Kidney epithelial cell (primary cell): ENCODE measurements at places on chromosomes 11 and 22. TPM values are rescaled to one million over a fixed set of nuclear protein-coding genes. Genes with fewer than 3 reads are reported as not detected.

STK33 gene
- total RNA-seq: 14.9 and 15.7 TPM in 2 replicates

SNX32 gene
- 1.4 and 1.9 TPM in 2 replicates for total RNA-seq

FGF4 gene
- total RNA-seq: not detected in 2 replicates

NAALADL1 gene
- total RNA-seq: 13.2 and 21.7 TPM in 2 replicates

PGR gene
- under 0.01 TPM in 2 replicates for total RNA-seq

GDPD4 gene
- 0.08 TPM in 1 of 2 replicates, not detected in the other for total RNA-seq

OR10A2 gene
- total RNA-seq: not detected in 2 replicates

LSP1 gene
- total RNA-seq: not detected in 2 replicates

POTEH gene
- total RNA-seq: not detected in 2 replicates

C11orf86 gene
- not detected in 2 replicates for total RNA-seq

NXPE1 gene
- total RNA-seq: not detected in 2 replicates

SMTNL1 gene
- not detected in 2 replicates for total RNA-seq

SAA2 gene
- 2.2 and 8.0 TPM in 2 replicates for total RNA-seq

OR51E2 gene
- not detected in 2 replicates for total RNA-seq

PANX2 gene
- 0.33 and 1.1 TPM in 2 replicates for total RNA-seq

TREH gene
- total RNA-seq: not detected in 2 replicates

H19 gene
- total RNA-seq: 56.9 and 78.8 TPM in 2 replicates

USH1C gene
- total RNA-seq: 0.75 and 1.8 TPM in 2 replicates

OR2D2 gene
- total RNA-seq: 0.38 TPM in 1 of 2 replicates, not detected in the other

KIF18A gene
- total RNA-seq: 1.9 and 2.1 TPM in 2 replicates

RFPL1 gene
- total RNA-seq: not detected in 2 replicates

SLC16A8 gene
- 0.08 and 0.14 TPM in 2 replicates for total RNA-seq

TNNI2 gene
- not detected in 2 replicates for total RNA-seq

HEPACAM gene
- total RNA-seq: 0.14 and 0.17 TPM in 2 replicates

OR56A3 gene
- total RNA-seq: not detected in 2 replicates

ISX gene
- not detected in 2 replicates for total RNA-seq

FGF19 gene
- not detected in 2 replicates for total RNA-seq

MFRP gene
- not detected in 2 replicates for total RNA-seq

C1QTNF5 gene
- total RNA-seq: 2.9 and 6.2 TPM in 2 replicates

PC gene
- total RNA-seq: 9.5 and 10.1 TPM in 2 replicates

DDI1 gene
- not detected in 2 replicates for total RNA-seq

SLC5A1 gene
- total RNA-seq: 0.38 and 0.55 TPM in 2 replicates

DSCAML1 gene
- 0.21 and 3.1 TPM in 2 replicates for total RNA-seq

PANX1 gene
- 56.5 and 60.5 TPM in 2 replicates for total RNA-seq

OR9I1 gene
- not detected in 2 replicates for total RNA-seq

MTA2 gene
- total RNA-seq: 136 and 137 TPM in 2 replicates

WEE1 gene
- 57.3 and 62.5 TPM in 2 replicates for total RNA-seq

BCO2 gene
- total RNA-seq: 0.48 TPM in 1 of 2 replicates, not detected in the other

MMP1 gene
- 3.7 and 6.0 TPM in 2 replicates for total RNA-seq
